ENCODE measurements at places on chromosomes 16 and 17.

DNA sequence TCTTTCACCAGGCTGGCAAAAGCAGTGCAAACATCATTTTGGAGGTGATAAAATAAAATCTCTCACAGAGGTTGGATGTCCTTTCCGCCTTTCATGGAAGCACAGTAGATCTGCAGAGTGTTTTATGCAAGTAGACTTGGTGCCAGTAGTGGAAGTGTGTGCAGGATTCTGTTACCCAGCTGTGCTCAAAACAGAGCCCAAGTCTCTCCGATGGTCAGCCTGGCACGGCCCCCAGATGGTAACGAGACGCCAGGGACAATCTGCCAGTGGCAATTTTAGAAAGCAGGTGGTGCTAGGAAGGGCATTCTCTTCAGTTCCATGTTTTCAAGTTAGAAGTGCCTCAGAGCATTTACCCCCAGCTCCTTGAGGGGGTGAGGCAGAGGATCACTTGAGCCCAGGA is 1.5 kb upstream of the MTHFSD start:
- DNase-seq, result no peak

GRCh38 chr17:18889658-18890057 is 31.7 kb downstream of the PRPSAP2 start:
- no peak for DNase-seq

DNA sequence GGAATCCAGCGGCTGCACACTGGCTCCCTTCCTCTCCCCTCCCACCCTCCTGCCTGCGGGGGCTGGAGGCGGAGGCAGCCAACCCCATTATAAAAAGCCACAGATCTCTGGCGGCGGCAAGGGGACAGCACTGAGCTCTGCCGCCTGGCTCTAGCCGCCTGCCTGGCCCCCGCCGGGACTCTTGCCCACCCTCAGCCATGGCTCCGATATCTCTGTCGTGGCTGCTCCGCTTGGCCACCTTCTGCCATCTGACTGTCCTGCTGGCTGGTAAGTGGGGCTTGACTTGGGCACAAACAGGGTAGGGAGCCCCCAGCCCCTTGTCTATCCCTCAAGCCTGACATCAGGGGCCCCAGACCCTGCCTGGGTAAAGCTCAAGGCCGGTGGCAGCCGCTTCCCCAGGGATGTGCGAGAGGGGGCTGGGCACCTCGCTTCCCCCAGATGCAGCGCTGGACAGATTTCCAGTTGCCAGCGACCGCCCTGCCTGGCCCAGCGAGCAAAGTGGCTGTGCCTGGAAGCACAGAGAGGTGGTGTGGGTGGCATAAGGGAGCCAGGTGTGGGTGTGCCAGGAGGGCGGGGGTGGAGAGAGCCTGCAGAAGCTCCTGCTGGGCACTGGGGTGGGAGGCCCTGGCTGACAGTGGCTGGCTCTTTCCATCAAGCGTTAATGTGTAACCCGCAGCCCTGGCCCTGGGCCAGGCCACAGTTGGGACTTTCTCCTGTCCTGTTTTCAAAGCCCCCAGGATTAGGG is at the start of gene CX3CL1:
Gene CX3CL1, plus strand, starts transcription at position 119 of the 745 bp plus-strand sequence. Its CDS starts 79 bp downstream, at position 198.
- no peak for DNase-seq

DNA sequence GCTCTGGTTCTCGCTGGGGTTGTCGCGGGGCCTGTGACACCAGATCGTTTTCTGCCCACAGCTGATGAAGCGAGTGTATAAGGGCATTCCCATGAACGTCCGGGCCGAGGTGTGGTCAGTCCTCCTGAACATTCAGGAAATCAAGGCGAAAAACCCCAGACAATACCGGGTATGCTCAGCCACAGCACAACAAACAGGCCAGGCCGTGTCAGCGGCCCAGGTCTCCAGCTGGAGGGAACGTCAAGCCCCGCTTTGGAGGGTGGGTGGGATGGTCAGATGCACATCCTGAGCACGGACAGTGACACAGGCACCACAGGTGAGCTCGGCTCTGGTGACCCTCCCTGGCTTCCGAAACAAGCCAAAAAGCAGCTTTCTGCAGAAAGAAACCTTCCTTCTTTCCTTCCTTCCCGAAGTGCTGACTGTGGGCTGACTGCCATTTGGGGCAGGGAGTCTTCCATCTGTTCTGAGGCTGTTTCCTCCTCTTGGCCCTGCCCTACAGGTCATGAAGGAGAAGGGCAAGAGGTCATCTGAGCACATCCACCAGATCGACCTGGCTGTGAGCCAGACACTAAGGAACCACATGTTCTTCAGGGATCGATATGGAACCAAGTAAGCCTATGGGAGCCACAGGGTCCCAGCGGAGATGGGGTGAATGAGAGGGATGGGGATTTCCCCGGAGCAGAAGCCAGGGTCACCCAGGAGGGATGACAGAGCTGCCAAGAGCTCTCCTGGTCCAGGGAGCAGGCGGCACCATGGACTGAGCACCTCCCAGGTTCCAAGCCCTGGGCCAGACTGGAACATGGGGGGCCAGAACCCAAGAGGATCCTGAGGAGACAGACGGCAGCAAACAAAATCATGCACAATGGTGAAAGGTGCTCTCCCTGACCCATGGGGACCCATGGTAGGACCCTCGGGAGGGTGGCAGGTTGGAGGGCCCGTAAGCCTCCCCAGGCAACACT is 79.4 kb downstream of the GOSR1 start:
- no peak for DNase-seq

DNA sequence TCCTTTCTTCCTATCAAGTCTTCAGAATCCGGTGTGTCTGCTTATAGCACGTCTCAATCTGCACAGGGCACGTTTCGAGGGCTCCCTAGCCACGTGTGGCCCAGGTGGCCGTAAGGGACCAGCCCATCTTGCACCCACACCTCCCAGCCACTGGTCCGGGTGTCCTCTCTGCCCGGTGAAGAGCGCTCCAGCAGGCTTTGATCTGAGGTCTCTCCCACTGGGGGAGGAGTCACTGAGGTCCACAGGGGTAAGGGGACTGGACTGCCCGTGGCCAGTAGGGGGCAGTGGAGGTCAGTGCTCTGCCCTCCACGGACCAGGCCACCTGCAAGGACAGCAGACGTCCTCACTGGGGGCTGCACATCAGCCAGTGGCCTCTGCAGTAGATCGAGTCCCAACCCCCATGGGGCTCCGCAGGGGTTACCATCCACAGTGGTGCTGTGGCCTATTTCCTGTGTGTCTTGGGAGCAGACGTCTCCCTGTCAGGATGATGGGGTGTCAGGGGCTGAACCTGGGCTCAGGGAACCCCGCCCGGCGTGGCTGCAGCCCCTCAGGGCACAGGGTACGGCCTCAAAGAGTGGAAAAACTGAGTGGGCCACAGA is 204.1 kb upstream of the CIBAR2 start:
- DNase-seq, result no peak

- no peak for DNase-seq
Measured at GRCh38 chr16:85936816-85937215, 37.9 kb downstream of the IRF8 start.

- peak; percentile 23 for DNase-seq
Measured at GRCh38 chr17:17682293-17682736, 1.1 kb downstream of the RAI1 start.

- DNase-seq, result no peak
Measured at GRCh38 chr17:14871921-14872320, 393.2 kb downstream of the PMP22 start.

GRCh38 chr17:17811381-17812210 is 25.2 kb downstream of the SREBF1 start:
- DNase-seq, result no peak
